Stimulated activated CD4-positive, alpha-beta T cell treated with anti-CD3 and anti-CD28 coated beads, Interleukin-15, amount 100 ng/mL, for 1 hour (primary cell): ENCODE measurements at places on chromosomes 1 and 21.

GRCh38 chr1:3586986-3587759, 24.1 kb downstream of the MEGF6 start:
- DNase-seq: no peak

- no peak for DNase-seq
These were observed 50.5 kb upstream of the ATF3 start for GRCh38 chr1:212557739-212558692.

DNA sequence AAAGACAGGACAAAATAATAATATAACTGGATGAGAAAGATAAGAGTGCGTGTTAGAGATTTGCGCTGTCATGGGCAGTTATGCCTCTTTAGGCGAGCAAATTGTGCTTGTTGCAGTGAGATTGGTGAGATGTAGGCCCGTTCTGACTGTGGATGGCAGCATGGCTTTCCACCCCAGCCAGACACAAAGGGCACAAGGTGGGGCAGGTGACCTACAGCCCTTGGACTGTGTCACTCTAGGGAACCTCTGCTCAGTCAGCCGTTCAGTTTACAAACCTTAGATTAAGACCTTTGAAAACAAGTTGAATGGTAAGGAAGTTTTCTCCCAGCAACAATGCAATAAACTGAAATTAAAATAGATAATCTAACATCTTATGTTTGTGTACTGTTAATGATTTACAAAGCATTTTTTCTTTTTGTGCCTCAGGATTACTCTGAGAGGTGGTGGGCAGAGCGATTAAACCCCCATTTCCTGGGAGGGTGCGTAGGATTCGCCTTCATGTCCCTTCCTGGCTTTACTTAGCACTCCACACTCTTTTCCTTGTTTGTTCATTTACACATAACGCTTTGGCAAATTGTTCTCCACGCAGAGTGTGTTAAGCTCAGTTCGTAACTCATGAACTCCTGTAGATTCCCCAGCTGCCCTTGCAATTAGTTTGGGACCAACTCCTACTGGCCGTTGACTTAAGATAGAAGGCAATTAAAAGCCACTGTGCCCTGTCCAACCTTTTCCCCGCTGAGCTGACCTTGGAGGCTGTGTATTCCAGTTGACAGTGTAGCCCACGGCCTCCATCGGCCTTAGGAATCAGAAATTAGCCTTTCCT, 58.1 kb upstream of the IGSF5 start:
- no peak for DNase-seq

DNA sequence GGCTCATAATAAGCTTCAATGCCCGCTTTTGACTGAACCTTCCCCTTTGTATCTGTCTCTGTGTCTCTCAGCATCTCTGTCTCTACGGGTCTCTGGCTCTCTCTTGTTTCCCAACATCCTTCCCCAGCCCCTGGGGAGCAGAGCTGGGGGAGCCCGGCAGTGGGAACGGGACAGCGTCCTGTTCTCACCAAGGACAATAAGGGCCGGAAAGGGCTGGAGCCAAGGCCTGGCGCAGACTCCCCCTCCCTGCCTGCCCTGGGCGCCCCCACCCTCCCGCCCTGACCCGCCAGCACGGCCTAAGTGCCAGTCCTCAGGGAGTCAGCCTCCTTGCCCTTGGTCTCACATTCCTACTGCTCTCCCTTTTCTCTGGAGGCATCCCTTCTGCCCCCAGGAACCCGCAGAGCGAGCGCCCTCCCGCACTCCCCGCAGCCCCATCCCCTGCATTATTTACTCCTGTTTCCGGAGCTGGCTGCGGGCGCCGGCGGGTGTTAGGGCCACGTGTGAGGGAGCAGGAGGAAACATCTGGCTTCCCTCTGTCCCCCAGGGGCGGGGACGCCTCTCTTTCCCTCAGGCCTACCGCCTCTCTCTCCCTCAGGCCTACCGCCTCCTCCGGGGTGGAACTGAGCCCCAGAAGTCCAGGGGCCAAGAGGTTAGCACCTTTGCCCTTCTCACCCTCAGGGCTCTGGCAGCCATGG, 6.5 kb downstream of the KRTCAP2 start:
- DNase-seq: no peak

- no peak for DNase-seq
These were observed 241.1 kb upstream of the RAB4A start for GRCh38 chr1:229029879-229030235.

DNA sequence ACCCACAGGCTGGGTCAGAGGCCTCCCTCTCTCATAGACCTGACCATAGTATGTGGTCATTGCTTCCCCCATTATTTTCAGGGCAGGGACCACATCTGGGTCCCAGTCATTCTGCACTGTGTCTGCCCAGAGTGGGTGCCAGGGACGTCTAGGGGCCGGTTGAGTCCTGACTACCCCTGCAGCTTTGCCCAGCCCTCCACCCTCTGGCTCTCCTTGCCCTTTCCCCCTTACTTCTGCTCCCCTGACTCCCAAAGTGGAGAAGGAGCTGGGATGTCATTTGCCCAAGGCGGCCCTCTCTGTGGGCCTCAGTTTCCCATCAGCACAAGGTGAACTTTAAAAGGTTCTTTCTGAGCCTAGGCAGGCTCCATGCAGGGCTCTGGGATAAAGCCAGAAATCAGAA, 4.3 kb upstream of the TTC22 start:
- no peak for DNase-seq

DNA sequence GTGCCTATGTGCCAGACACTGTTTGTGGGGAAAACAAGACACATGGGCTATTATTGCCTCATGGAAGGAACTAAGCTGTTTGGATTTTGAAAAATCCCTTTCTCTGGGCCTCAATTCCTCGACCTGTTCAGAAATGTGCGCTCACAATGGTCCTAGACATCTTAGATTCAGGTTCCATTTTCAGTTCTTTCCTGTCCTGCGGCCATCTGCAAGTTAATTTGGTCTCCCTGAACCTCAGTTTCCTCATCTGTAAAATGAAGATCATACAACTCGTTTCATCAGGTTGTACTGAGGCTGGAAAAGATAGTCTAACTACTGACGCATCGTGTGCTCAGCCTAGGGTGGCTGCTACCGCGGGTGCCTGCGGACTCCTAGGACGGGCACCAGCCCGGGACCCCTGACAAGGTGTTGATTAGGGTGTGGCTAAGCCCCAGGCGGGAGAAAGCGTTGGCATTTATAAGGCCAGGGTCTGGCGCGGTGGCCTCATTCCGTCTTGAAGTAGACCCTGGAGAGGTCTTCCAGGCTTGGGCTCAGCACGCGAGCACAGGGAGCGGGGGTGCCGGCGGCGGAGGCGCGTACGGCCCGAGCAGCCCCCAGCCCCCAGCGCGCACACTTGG, 493 bp upstream of the ELOA start:
- no peak for DNase-seq

GRCh38 chr1:245987219-245987545, 519.9 kb downstream of the SMYD3 start:
- DNase-seq: no peak
